ENCODE measurements at places on chromosomes 11 and 22. TPM values are rescaled to one million over a fixed set of nuclear protein-coding genes. Genes with fewer than 3 reads are reported as not detected.
A peak's percentile ranks its signal among the peaks of the same experiment; 100 is the strongest.

DNA sequence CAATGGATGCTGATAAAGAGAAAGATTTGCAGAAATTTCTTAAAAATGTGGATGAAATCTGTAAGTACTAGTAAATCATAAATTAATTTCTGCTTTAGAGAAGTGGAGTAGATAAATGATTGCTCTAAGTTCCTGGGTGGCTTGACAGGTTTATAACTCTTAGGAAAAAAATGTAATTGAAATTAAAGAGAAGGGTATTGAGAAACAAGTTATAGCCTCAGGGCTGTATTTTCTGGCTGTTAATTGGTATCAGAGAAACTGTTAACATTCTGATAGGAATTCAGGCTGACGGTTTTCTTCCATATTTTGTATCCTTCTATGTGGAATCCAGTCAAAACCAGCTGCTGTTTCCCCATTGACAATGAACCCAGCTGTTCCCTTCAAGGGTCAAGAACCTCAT is 1.9 kb downstream of the TTC12 start:
- H3K4me3 ChIP-seq, result no peak overlapping the region
- H3K27me3 ChIP-seq, result no peaks in the 10 kb centered on the region
- H3K4me1 ChIP-seq, result peaks cover 21% of the 10 kb centered on the region
- H3K27ac ChIP-seq, result no peak overlapping the region
- peaks cover 36% of the 10 kb centered on the region for H3K36me3 ChIP-seq

GRCh38 chr22:45504373-45505341 is 2.0 kb downstream of the FBLN1 start:
- DNase-seq, result peak; percentile 73
- peak overlapping the region; percentile 71 for H3K4me3 ChIP-seq
- H3K4me1 ChIP-seq, result peaks cover 38% of the 10 kb centered on the region
- H3K27ac ChIP-seq, result peak overlapping the region; percentile 86
- H3K36me3 ChIP-seq, result no peaks in the 10 kb centered on the region

BEST1 gene
- 0.58 TPM for total RNA-seq

SLC22A8 gene
- total RNA-seq, result not detected

GRCh38 chr11:59261150-59261549 is 48.4 kb upstream of the MPEG1 start:
- DNase-seq, result no peak
- H3K4me3 ChIP-seq, result no peak overlapping the region
- H3K27me3 ChIP-seq, result no peaks in the 10 kb centered on the region
- no peak overlapping the region for H3K27ac ChIP-seq

DNA sequence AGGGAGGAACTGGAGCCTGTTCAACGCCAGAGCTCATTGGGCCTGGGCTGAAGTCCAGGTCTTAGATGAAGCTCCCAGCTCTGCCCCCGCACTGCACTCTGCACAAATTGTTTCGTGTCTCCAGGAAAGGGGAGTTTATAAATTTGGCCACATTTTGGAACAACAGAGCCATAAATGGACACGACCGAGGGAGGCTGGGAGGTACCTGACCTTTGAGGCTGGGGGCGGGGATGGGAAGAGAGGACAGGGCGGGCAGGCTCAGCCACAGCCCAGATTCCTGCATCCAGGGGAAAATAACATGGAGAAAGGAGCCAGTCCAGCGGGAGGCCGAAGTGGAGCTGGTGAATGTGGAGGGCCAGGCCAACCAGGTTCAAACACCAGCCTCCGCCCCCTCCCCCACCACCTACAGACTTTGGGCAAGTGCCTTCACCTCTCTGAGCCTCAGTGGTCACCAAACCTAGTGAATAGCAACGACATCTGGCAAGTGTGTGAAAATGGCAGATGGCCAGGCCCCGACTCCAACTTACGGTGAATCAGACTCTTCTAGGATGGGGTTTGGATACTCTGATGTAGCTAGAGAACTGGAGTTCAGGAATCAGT is 36.8 kb upstream of the SMTN start:
- no peaks in the 10 kb centered on the region for H3K27me3 ChIP-seq
- peaks cover 62% of the 10 kb centered on the region for H3K4me1 ChIP-seq
- H3K36me3 ChIP-seq, result no peaks in the 10 kb centered on the region
- H3K4me3 ChIP-seq, result peak overlapping the region; percentile 11

THY1 gene
- 0.91 TPM for total RNA-seq

GRCh38 chr11:106493751-106494150 is 416.3 kb downstream of the AASDHPPT start:
- no peak overlapping the region for H3K27ac ChIP-seq
- no peaks in the 10 kb centered on the region for H3K36me3 ChIP-seq
- no peak overlapping the region for H3K4me3 ChIP-seq
- no peak for DNase-seq

DNA sequence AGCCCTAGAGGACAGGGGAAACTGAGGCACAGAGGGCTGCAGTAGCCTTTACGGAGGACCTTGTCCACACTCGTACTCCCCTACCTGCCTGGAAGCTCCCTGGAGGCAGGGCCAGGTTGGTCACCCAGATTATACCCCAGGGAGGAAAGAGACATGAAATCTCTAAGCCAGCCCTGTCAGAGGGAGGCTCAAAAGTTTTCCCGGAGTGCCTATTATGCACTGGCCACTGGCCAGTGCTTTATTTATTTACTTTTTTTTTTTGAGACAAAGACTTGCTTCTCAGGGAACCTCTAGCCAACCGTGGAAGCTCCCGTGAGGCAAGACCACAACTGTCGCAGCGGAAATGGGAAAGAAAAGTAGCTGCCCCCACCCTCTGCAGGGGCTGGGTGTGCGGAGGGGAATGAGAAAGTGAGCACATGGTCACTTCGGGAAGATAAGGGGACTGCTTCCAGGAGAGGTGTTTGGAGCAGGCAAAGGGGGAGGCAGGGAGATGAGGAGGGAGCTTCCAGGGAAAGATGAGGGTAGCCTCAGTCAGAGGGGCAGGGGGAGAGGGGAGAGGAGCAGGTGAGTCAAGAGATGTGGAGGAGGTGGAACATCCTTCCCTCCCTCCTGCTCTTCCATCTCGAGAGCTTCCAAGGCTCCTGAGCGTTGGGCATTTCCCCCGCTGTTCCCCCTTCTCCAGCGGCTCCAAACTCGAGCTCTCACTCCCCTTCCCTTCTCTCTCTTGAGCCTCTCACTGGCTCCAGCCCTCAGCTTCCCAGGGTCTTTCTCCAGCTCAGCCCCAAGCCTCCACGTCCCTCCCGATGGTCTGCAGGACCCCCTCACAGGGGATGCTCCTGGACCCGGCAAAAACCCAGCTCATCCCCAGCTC is 4.3 kb downstream of the IL2RB start:
- no peak overlapping the region for H3K27ac ChIP-seq
- no peak overlapping the region for H3K4me3 ChIP-seq
- H3K27me3 ChIP-seq, result peaks cover 86% of the 10 kb centered on the region
- no peak for DNase-seq
- H3K36me3 ChIP-seq, result no peaks in the 10 kb centered on the region
- H3K4me1 ChIP-seq, result no peaks in the 10 kb centered on the region

DNA sequence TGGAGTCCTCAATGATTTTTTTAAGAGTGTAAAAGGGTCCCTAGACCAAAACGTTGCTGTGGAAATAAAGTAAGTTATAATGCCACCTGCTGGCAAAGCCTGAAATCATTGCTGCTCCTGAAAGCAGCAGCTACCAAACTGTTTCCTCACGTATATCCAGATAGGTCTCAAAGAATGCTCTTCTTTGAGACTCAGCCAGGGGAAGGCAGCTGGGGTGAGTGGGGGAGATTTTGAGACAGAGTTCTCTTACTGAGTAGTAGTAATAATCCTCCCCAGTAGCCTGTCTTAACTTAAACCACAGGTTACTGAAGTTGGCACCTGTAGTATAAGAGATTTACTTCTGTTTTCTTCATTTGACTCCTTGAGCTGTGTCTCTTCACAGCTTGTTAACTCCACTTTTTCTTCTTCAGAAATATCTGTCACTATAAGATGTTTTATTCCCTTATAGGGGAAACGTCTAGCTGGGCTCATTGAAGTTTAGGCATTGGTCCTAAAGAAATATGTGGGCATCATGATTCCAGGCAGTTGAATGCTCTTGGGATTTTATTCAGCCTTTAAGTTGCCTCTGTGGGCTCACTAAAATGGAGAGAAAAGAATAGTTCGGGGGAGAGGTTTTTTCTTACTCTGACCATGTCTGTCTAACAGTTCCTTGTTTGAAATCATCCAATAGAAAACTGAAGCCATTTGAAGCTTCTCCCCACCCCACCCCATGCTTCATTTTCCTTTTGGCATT is 77.9 kb downstream of the BTBD10 start:
- no peak for DNase-seq
- H3K27me3 ChIP-seq, result no peaks in the 10 kb centered on the region
- H3K4me1 ChIP-seq, result peaks cover 13% of the 10 kb centered on the region
- H3K27ac ChIP-seq, result no peak overlapping the region
- peaks cover 82% of the 10 kb centered on the region for H3K36me3 ChIP-seq

HBG1 gene
- total RNA-seq, result not detected

VPS51 gene
- total RNA-seq, result 92.2 TPM

- no peak overlapping the region for H3K4me3 ChIP-seq
- H3K36me3 ChIP-seq, result no peaks in the 10 kb centered on the region
- no peak for DNase-seq
- peaks cover 2% of the 10 kb centered on the region for H3K4me1 ChIP-seq
- H3K27me3 ChIP-seq, result no peaks in the 10 kb centered on the region
- H3K27ac ChIP-seq, result no peak overlapping the region
Observed at GRCh38 chr11:123505546-123506299, 75.7 kb downstream of the GRAMD1B start.

DNA sequence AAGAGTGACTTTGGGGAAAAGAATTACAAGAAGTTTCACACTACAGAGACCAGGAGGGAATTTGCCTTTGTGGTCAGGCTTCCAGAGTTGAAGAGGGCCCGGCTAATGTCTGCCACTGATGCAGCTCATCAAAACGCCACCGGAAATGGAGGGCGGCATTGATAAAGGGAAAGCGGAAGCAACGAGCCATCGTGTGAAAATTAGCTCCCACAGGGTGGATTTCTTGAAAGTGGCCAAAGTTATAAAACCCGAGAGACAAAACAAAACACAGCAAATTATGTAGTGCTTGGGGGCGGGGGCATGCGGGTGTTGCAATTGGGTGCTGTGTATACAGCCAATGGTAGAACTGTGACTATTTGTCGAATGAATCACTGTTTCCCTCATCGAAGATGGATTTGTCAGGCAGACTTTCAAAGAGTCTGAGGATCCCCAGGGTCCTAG is 113.0 kb downstream of the ADAMTS15 start:
- no peak for DNase-seq
- no peaks in the 10 kb centered on the region for H3K36me3 ChIP-seq
- H3K4me1 ChIP-seq, result no peaks in the 10 kb centered on the region
- H3K4me3 ChIP-seq, result no peak overlapping the region

GRCh38 chr22:36636916-36637315 is 66.6 kb downstream of the CACNG2 start:
- H3K27ac ChIP-seq, result no peak overlapping the region
- no peak overlapping the region for H3K4me3 ChIP-seq
- H3K36me3 ChIP-seq, result no peaks in the 10 kb centered on the region
- H3K27me3 ChIP-seq, result peaks cover 98% of the 10 kb centered on the region
- no peaks in the 10 kb centered on the region for H3K4me1 ChIP-seq

CRYBB2 gene
- not detected for total RNA-seq

UBE4A gene
- 32.6 TPM for total RNA-seq

- H3K36me3 ChIP-seq, result peaks cover 5% of the 10 kb centered on the region
- no peak overlapping the region for H3K4me3 ChIP-seq
- no peak overlapping the region for H3K27ac ChIP-seq
- H3K27me3 ChIP-seq, result peaks cover 53% of the 10 kb centered on the region
- DNase-seq, result no peak
Observed at GRCh38 chr22:19147195-19147780, 2.8 kb downstream of the GSC2 start.

H19 gene
- total RNA-seq, result 634 TPM

GRCh38 chr11:116618461-116618860 is 154.3 kb downstream of the BUD13 start:
- H3K4me1 ChIP-seq, result no peaks in the 10 kb centered on the region
- no peak for DNase-seq
- peaks cover 48% of the 10 kb centered on the region for H3K27me3 ChIP-seq
- no peak overlapping the region for H3K27ac ChIP-seq

MUC2 gene
- 0.03 TPM for total RNA-seq

ZNF214 gene
- 0.96 TPM for total RNA-seq

DNA sequence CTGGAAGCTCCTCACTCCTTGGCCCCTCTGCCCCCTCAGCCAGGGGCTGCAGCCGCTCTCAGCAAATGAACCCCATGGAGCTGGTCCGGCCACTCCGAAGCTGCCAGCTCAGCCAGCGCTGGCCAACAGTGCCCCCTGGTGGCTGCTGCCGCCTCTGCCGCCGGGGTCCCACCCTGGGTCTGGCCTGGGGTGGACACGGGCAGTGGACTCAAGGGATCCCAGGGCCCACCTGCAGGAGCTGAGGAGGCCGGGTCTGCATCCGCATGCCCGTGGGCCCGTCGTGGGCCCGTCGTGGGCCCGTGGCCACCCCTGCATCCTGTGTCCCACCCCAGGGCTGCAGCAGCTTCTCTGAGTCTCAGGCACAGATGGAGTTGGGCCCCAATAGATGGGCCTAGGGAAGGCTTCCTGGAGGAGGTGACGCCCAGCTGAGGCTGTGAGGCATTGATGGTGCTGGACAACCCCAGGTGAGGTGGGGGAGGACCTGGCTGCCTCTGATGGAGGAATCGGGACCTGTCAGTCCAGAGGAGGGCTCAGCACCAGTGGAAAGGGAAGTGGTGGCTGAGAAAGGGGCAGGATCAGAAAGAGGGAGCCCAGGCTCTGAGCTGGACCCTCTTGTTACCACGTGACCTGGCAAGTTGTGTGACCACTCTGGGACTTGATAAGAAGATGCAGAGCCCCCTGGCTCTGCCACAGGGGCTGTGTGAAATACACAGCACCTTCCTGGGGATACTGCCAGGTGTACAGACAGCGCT is 522.3 kb downstream of the BRD1 start:
- H3K36me3 ChIP-seq, result no peaks in the 10 kb centered on the region
- peak; percentile 53 for DNase-seq
- H3K4me1 ChIP-seq, result peaks cover 3% of the 10 kb centered on the region
- no peak overlapping the region for H3K4me3 ChIP-seq

DNA sequence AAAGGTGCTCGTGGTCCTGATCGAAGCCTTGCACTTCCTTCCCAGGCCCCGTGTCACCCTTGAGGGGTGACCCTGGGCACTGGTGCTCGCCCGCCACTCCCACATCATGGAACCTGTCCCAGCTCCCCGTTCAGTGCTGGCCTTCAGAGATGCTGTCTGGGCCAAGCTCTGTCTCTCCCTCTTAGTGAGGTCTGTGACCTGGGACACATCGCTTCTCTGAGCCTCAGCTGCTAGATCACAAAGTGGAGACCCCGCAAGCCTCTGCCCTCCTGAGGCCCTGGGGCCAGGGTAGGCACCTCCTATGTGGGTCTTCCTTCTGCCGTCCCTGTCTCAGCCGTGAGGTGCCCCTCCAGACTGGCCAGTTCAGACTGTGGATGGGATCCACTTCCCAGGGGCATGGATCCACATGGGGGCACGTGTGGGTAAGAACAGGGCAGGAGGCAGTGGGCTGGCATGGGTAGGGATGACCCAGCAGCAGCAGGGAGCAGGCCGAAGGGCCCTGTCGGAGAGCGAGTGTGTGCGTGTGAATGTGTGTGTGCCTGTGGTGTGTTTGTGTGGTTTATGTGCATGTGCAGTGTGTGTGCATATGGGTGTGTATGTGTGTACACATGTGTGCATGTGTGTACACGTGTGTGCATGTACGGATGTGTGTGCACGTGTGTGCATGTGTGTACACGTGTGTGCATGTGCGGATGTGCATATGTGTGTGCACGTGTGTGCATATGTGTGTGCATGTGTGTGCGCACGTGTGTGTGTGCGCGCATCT is 1073.7 kb downstream of the BRD1 start:
- no peak for DNase-seq
- no peak overlapping the region for H3K27ac ChIP-seq
- no peak overlapping the region for H3K4me3 ChIP-seq

SERPING1 gene
- total RNA-seq, result 94.6 TPM

Measured in left ventricle myocardium inferior (tissue), 1 donor.